ENCODE measurements at places on chromosomes 12 and 14.

DNA sequence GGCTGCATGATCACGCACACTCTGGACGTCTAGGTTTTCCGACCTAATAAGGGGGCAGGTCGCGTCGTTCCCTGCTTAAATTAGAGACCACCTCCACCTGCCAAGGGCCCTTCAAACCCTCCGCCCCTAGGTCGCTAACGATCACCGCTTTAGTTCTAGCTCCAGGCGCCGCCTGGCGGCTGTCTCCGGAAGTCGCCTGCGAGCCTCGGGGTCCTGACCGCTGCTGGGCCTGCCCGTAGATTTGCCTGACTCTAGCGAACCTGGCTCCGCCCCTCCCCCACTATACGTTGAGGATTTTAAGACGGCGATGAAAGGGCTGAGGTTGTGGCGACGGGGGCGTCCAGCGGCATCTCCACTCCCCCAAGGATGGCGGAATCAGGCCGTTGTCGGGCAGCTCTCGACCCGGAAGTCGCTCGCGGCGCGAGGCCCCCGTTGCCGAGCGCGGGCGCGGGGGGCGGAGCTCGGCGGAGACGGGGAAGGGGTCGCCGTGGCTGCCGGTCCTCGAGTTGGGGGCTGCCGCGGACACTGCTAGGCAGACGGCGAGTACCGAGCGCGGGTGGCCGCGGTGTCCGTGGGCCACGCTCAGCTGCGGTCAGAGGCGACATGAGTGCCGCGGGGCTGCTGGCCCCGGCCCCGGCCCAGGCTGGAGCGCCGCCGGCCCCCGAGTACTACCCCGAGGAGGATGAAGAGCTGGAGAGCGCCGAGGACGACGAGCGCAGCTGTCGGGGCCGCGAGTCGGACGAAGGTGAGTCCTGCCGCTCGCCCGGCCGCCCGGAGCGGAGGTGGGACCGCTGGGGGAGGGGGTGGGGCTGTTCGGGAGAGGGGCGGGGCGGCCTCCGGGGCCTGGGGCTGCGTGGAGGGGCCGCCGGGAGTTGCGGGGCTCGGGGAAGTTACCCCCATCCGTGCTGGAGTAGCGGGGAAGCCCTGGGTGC lies at the start of gene SUDS3:
Gene SUDS3 (plus strand): TSS at position 467 of the 932 bp plus-strand sequence. CDS start 137 bp downstream, at position 604.
- peak; percentile 92 for DNase-seq

- DNase-seq: no peak
Observed at GRCh38 chr12:12088761-12089160, 18.0 kb downstream of the BCL2L14 start.

GRCh38 chr12:70463997-70464396 lies 97.9 kb downstream of the KCNMB4 start:
- no peak for DNase-seq

DNA sequence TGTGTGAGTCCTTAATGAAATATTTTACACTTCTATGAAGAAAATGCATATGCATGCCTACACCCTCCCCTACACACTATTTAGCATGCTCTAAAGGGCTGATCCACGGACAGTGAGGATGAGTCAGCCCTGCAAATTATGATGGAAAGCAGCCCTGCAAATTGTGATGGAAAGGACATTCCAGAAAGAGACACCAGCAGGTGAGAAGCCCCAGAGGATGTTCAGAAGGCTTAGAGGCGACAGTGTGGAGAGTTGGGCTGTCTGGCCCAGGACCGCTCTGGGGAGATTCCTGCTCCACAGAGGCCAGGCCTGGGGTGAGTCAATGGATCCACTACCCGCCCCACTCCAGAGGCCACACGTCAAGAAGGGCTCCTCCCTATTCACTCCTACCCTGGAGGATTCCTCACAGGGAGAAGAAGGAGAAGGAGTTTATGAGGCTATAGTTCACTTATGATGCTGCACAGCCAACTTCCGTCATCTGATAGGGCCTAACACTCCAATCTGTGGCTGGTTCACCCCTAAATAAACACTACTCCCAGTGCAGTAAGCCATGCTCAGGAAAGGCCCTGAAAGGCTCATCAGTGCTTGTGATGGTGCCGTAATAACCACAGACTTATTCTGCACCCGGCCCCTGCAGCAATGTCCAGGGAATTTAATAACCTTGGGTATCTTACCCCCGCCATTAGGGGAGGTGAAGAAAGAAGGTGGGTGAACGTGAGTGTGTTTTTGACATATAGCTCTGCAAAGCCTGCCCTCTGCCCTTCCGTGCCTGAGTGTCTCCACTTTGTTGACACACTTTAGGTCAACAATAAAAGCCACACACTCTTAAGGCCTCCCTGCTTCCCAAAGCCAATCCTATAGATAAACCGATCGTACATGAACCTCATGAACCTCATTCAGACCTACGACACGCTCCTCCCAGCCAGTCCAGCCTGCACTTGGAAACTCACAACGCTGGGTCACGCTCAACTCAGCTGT lies 46.4 kb downstream of the CLMN start:
- DNase-seq: no peak
